ENCODE measurements at places on chromosomes 7 and 10. TPM values are rescaled to one million over a fixed set of nuclear protein-coding genes. Genes with fewer than 3 reads are reported as not detected.

DNA sequence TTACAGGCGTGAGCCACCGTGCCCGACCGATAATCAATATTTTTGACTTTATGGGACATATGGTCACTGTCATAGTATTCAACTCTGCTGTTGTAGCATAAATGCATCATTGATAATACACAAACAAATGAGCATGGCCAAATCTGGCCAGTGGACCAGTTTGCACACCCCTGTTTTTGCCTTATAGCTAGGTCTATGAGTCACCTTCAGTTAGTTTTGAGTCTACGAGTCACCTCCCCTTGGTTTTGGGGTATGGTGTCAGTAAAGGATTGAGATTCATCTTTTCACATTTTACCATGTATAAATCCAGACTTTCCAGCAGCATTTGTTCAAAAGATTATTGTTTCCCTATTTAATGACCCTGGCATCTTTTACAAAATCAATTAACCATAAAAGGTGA lies 362.5 kb upstream of the NRP1 start:
- DNase-seq, result no peak

- DNase-seq, result no peak
These were observed 76.2 kb downstream of the RNF133 start for GRCh38 chr7:122622682-122623081.

- no peak for DNase-seq
These were observed 30.6 kb downstream of the ANTXRL start for GRCh38 chr10:46317370-46317769.

DNA sequence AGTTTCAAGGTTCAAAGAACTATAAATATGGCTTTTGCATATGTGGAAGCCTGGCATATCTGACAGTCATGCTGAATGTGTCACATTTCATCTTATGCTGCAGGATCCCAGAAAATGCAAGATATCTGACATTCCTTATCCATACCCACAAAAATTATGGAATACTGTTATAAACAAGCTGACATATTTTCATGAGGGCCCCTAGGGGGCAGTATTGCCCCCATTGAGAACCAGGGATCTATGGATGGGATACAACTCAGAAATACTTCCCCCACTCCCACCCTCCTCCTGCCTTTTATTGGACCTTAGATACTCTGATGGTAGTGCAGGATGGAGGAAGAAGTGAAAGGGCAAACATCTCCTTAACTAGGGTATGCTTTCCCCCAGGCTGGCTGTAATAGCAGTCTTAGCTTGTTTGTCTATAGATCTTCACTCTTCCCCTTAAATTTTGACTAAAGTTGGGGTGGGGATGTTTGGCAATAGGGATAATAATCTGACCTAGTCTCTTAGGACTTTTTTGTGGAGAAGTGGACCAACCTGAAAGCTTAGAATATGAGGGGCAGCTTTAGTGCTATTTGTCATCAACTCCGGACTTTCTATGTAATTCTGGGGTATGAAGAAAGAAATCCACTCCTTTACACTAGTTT lies 3.5 kb upstream of the GNGT1 start:
- no peak for DNase-seq

Gene ARMC3
- 16.7 TPM for polyA plus RNA-seq

GRCh38 chr10:104274762-104275721 lies 6.1 kb downstream of the GSTO2 start:
- no peak for DNase-seq

DNA sequence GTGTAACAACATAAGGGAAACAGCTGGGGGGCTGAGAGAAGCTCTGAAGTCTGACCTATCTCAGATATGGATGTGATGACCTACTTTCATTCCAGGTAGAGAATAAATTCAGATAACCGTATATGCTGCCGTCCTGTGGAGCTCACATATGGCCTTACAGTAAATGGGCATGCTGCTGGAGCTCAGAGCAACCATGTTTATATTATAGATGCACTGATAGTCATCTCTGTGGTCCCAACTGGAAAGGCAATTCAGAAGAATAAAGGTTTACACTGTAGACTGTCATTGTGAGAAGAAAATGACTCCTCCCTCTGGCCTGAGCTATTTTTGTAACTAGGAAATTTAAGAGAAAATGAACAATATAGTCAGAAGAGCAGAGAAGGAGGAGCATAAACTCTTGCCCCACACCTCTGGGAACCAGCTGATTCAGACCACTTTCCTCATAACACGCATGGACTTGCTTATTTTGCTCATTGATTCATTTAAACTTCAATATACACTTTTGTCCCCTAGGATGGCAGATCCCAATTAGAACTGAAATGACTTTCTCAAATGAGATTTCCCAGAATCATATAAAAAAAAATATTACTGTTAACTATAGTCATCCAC lies 69.9 kb upstream of the NXPH1 start:
- DNase-seq, result no peak

- DNase-seq, result no peak
These were observed 61.0 kb downstream of the NRP1 start for GRCh38 chr10:33273295-33274002.

- no peak for DNase-seq
These were observed 101.5 kb downstream of the RNF216 start for GRCh38 chr7:5679813-5680473.

Gene GRM8
- polyA plus RNA-seq, result 7.0 TPM

- no peak for DNase-seq
These were observed 10.0 kb upstream of the DNMBP start for GRCh38 chr10:100019787-100020141.

- DNase-seq, result no peak
These were observed 379.7 kb downstream of the PHTF2 start for GRCh38 chr7:78178319-78178718.

GRCh38 chr10:5910323-5911100 lies 20.5 kb downstream of the FBH1 start:
- no peak for DNase-seq

GRCh38 chr10:112115781-112116385 lies 67.7 kb downstream of the GPAM start:
- peak; percentile 8 for DNase-seq

- no peak for DNase-seq
These were observed 43.7 kb downstream of the CH25H start for GRCh38 chr10:89163265-89163995.

- DNase-seq, result no peak
These were observed 173.4 kb upstream of the NRP1 start for GRCh38 chr10:33507662-33508425.

GRCh38 chr7:70787286-70787685 lies 344.7 kb upstream of the GALNT17 start:
- no peak for DNase-seq

Gene GATA3
- 85.8 TPM for polyA plus RNA-seq

GRCh38 chr7:101915000-101915399 lies 97.6 kb downstream of the CUX1 start:
- no peak for DNase-seq

- DNase-seq, result no peak
These were observed 23.4 kb upstream of the FAM3C start for GRCh38 chr7:121419201-121420148.

- DNase-seq, result no peak
These were observed 12.7 kb upstream of the TTYH3 start for GRCh38 chr7:2619116-2619515.

Gene CRYGN
- polyA plus RNA-seq, result 1.8 TPM

Gene SORBS1
- 29.7 TPM for polyA plus RNA-seq

Gene POP7
- 23.4 TPM for polyA plus RNA-seq

GRCh38 chr7:12557282-12557681 lies 13.2 kb upstream of the SCIN start:
- DNase-seq, result no peak

DNA sequence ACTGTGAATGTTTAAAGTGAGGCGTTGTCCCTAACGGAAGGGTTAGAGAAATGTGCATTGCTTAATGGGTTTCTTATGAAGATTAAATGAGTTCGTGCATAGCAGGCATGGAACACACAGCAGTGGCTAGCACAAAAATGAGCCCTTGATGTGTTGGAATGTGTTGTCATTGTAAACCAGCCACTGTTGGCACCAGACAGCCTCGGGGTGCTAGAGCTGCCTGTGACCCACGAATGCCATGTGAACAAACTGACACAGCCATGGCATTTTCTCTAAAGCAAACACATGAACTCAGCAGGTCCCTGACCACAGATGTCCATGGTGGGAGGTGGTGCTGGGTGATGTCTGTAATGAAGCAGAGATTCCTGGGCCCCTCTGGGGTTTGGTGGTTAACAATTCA lies 111.1 kb upstream of the DPP6 start:
- DNase-seq, result no peak

DNA sequence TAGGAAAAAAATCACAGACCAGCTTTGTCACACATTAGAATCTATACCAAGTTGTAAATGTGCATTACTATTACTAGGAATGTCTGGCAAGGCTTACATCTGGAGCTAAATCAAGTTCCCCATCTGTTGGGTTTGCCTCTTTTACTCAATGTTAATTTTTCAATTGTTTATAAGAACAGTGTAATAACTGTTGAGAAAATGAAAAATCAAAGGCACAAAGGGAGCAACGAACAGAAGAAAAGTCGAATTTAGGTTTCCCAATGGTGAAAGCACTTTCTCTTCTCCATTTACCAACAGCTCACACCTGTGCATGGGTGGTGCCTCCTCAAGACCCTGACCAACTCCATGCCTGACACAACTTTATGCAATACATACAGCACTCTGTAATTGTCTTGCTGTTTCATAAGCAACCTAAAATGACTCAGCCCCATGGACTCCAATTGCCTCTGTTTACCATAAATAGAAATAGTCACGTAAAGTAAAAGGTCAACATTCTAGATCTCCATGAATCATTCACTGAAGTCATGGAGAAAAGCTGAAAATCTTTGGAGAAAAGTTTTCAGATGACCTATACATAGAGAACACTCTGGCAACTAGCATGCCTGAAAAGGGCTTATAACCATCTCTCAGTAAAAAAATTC lies 95.5 kb upstream of the KCNIP2 start:
- no peak for DNase-seq

GRCh38 chr10:6400821-6401465 lies 179.1 kb downstream of the PRKCQ start:
- DNase-seq, result no peak

DNA sequence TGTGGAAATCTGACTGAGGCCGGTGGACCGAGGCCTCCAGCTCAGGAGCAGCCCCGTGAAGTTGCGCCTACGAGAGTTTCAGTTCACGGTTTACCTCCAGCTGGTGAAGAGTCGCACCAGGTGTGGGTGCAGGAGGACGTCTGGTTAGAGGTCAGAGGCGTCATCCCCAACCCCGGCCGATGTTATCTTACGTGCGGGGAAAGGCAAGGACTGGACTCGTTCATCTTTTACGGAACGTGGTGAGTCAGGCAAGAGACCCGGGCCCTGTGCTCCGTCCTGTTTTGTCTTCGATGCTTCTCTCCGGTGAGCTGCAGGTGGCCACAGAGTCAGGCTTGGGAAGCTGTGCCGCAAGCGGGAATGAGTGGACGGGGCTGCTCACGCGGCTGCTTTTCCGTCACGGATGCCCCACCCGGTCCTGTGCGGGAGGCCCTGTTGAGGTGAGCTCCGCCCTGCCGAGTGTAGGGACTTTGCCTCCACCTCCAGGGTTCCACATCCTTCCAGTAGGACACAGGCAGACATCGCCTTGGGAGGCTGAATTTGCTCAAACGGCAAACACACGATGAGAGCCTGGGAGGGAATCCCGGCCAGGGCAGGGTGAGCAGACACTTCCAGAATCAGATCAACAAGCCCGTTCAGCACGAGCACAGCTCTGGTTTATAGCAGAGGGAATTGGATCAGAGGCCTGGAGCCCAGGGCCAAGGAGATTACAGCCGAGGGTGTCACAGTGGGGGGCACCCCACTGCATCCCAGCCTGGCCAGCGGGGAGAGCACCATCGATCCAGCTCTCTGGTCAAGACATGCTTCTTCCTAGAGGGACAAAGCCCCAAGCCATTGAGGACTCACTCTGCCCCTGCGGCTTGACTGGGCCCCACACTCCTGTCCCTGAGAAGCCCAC lies 50.1 kb upstream of the INPP5A start:
- no peak for DNase-seq

DNA sequence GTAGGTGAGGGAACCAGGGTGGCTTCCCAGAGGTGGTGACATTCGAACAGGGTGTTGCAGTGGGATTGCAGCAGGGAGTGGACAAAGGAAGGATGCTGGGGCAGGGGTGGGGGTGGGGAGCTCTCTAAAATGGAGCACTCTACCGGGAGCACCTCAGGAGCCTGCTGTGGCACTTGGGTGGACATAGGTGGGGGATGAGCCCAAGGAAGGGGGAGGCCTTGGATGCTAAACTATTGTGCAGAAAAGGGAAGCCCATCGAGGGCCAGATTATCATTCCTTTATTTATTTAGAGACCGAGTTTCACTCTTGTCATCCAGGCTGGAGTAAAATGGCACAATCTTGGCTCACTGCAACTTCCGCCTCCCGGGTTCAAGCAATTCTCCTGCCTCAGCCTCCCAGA lies 3.3 kb upstream of the STX1A start:
- DNase-seq, result no peak

Gene CCL24
- 2.1 TPM for polyA plus RNA-seq

DNA sequence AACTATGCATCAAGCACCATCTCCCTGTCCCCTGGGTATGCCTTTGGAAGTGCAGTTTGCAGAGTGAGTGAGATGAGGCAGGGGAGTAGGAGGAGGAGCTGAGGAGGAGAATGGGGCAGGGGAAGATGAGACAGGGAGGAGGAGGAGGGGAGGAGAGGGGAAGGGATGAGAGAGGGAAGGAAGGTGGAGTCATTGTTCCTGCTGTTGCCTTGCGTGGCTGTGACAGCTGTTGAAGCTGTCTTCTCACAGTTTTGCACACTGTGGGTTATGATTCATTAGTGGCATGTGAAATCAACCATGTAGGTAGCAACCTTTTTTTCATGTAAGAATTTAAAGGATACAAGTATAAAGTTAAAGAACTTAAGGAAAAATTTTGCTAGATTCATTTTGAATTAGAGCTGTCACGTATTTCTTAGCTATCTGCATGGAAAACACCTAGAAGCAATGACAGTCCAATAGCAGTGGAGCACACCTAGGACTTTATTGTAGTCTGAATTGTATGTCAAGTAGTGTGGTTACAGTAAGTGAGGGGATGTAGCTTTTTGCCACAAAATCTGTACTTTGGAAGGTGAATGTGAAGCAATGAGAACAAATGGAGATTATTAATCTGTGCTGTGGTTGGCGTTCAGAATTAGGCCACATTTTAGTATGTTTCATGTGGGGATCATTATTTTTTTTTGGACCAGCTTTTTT lies 21.7 kb downstream of the CCM2 start:
- no peak for DNase-seq

DNA sequence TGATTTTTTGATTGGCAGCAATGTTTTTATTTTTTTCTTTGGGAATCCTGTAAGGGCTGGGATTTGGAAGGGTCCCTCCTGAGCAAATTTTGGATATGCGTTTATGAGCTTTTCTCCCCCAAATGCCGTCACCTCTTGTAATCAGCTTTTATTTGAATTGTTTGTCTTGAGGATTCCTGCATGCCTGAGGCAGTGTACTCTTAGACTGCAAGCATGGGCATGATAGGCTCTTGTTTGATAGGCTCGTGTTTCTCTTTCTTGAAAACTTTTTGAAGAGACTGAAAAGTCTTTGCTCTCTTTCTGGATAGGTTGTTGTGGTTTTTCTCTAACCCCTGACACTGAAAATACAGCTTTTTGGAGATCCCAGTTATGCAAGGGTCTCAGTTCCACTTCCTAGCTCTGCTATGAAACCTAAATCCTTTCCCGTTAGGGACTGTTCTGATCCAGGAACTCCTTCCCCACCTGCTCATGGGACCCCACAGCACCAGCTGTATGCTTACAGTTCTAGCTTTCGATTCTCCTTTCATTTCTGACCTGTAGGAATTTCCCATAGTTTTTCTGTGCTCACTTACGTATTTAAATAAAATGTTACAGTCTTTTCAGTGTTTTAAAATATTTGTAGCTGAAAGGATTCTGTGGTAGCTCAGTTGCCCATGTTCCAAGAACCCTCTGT lies 17.2 kb downstream of the TSPAN13 start:
- no peak for DNase-seq
